Natural killer cell treated with Interleukin-12 subunit alpha and Interleukin-12 subunit beta and Interleukin-15 and Interleukin-18, amount 100 ng/mL, for 72 hours (primary cell): ENCODE measurements at places on chromosomes 5 and 9. TPM values are rescaled to one million over a fixed set of nuclear protein-coding genes. Genes with fewer than 3 reads are reported as not detected.

IDNK gene
- 5.1 TPM for total RNA-seq

DNA sequence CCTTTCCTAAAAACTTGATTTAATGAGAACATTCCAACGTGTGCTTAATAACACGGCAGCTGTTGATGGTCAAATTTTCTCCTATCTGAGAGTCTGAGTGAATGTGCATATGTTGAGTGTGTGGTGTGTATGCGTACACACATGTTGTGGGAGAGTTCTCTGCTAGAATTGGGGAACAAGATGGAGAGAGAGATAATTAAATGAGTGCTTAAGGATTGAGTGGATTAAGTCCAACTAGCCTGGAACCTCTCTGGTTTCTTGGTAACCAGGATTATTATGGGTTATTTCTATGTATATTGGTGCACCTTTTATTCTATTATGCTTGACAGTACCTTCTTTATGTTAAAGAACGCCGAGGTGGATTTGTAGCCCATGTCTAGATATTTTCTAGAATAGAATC lies 36.4 kb upstream of the TNFAIP8 start:
- no peak overlapping the region for H3K4me3 ChIP-seq
- peak overlapping the region; percentile 76 for H3K27ac ChIP-seq
- peaks cover 6% of the 10 kb centered on the region for H3K36me3 ChIP-seq
- H3K4me1 ChIP-seq = peaks cover 77% of the 10 kb centered on the region

DNA sequence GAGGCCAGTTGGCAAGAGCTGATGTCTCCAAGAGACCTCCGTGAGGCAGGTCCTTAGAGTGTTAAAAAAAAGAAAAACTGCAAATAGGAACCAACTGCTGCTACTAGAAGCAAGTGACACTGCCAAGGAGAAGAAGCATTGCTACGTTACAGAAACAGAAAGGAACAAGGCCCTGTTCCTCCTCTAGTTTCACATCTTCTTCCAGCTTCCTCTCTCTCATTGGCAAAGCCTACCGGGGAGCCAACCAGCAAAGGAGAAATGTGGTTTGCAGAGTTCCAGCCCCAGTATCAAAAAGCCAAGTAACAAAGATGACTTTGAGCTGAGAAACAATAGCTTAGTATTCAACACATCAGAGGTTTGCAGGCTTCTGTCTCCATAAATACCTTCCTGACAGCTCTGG lies 145.9 kb downstream of the PRELID2 start:
- H3K4me3 ChIP-seq = no peak overlapping the region
- no peak overlapping the region for H3K27ac ChIP-seq
- H3K36me3 ChIP-seq = no peaks in the 10 kb centered on the region
- DNase-seq = no peak
- H3K4me1 ChIP-seq = no peaks in the 10 kb centered on the region

FOXD4 gene
- 0.22 TPM for total RNA-seq

- H3K4me1 ChIP-seq = no peaks in the 10 kb centered on the region
- DNase-seq = no peak
- H3K27me3 ChIP-seq = peaks cover 21% of the 10 kb centered on the region
- H3K36me3 ChIP-seq = no peaks in the 10 kb centered on the region
Measured at GRCh38 chr5:148471379-148471778, 87.6 kb downstream of the FBXO38 start.

GRCh38 chr9:115837618-115838017 lies 316.0 kb upstream of the PAPPA start:
- no peaks in the 10 kb centered on the region for H3K36me3 ChIP-seq
- DNase-seq = no peak
- H3K4me3 ChIP-seq = no peak overlapping the region
- no peaks in the 10 kb centered on the region for H3K27me3 ChIP-seq
- no peak overlapping the region for H3K27ac ChIP-seq
- H3K4me1 ChIP-seq = no peaks in the 10 kb centered on the region

GRCh38 chr9:38649731-38650363 lies 29.5 kb upstream of the ANKRD18A start:
- no peak for DNase-seq
- H3K27me3 ChIP-seq = peaks cover 7% of the 10 kb centered on the region
- H3K27ac ChIP-seq = no peak overlapping the region
- H3K4me1 ChIP-seq = no peaks in the 10 kb centered on the region
- H3K4me3 ChIP-seq = no peak overlapping the region
- H3K36me3 ChIP-seq = no peaks in the 10 kb centered on the region

CD72 gene
- 8.8 TPM for total RNA-seq

DNA sequence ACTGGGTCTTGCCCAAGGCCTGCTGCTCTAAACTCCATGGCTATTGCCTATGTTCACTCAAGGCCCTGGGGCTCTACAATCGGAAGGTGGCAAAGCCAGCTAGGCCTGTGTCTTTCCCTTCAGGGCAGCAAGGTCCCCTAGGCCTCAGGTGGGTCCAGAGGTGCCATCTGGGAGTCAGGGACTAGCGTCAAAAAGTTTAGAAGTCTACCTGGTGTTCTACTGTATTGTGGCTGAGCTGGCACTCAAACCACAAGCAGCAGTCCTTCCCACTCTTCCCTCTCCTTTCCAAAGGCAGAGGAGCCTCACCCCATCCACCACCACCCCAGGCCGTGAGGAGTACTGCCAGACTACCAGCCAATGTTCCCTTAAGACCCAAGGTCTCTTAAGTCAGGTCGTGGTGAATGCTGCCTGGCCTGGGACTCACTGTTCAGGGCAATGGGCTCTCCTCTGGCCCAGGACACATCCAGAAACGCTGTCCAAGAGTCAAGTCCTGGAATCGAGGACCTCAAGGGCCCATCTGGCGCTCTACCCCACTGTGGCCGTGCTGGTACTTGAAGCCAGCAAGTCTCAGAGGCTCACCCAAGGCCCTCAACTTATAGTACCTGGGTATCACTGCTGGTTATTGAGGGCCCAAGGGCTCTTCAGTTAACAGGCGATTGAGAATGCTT lies 13.0 kb upstream of the SARDH start:
- peaks cover 49% of the 10 kb centered on the region for H3K27me3 ChIP-seq
- H3K36me3 ChIP-seq = no peaks in the 10 kb centered on the region
- H3K4me3 ChIP-seq = no peak overlapping the region
- no peak for DNase-seq
- H3K27ac ChIP-seq = no peak overlapping the region

CKS2 gene
- 165 TPM for total RNA-seq

ZFYVE16 gene
- 25.6 TPM for total RNA-seq

GHR gene
- total RNA-seq = not detected

DNA sequence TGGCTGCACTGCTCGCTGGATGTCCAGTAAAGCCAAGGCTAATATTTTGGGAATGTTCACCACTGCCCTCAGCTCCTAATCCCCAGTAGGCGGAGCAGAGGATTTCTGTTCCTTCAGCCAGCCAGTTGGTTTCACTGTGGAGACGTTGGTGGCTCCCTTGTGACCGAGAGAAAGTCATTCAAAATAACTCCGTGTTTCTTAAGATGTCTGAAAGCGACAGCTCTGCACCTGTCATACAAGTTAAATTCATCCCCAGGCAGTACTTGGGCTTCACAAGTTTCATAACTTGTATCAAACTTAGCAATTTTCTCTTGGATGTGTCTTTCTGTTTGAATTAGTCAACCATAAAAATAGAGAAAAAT lies 382 bp upstream of the CDKN2B start:
- peak overlapping the region; percentile 95 for H3K4me3 ChIP-seq
- no peak for DNase-seq
- peaks cover 35% of the 10 kb centered on the region for H3K27me3 ChIP-seq

PHAX gene
- total RNA-seq = 31.5 TPM

DNA sequence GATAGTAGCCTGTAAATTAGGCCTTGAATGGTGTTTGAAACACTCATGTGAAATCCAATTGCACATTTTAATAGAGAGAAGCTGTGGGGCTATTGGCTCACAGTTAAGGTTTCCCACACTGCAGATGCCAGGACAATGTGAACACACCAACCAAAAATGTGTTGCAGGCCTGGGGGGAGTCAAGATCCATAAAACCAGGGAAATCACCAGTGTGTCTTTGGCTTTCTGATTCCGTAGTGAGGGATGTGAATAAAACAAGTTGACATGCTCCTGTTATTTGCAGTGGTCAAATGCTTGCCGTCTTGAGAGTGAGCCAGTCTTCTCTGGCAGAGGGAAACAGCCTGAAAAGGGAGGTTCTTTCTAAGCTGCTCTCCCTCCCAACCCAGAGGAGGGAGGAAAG lies 79.0 kb downstream of the ZNF462 start:
- no peaks in the 10 kb centered on the region for H3K4me1 ChIP-seq
- H3K4me3 ChIP-seq = no peak overlapping the region
- no peaks in the 10 kb centered on the region for H3K27me3 ChIP-seq
- no peak overlapping the region for H3K27ac ChIP-seq
- H3K36me3 ChIP-seq = no peaks in the 10 kb centered on the region

DNA sequence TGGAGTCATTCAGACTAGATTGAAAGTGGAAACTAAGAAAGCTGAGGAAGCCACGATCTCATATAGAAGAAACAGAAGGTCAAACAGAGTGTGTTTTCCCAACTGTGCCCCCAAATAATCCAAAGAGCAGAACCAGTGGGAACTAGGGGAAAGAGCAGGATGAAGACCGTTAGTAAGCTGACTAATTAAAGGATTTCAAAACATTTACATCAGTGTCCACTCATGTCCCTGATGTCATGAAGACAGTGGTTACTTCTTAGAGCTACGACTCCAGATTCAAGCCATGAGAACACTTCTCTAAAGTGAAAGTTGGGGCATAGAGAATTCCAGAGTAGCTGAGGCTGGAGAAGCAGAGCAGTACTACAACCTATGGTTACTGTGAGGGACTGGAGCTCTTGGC lies 119.6 kb upstream of the SLC12A2 start:
- no peak overlapping the region for H3K4me3 ChIP-seq
- DNase-seq = no peak
- H3K27me3 ChIP-seq = no peaks in the 10 kb centered on the region
- H3K36me3 ChIP-seq = no peaks in the 10 kb centered on the region
- no peaks in the 10 kb centered on the region for H3K4me1 ChIP-seq

- H3K36me3 ChIP-seq = peaks cover 10% of the 10 kb centered on the region
- H3K27ac ChIP-seq = no peak overlapping the region
- no peak overlapping the region for H3K4me3 ChIP-seq
Measured at GRCh38 chr9:99826579-99826978, 4.9 kb downstream of the NR4A3 start.
